Urothelium cell line (cell line): ENCODE measurements at places on chromosomes 6 and 20.

- DNase-seq, result peak; percentile 69
These were observed 10.2 kb downstream of the RPRD1B start for GRCh38 chr20:38043512-38044300.

GRCh38 chr6:15322781-15323536, 77.1 kb downstream of the JARID2 start:
- peak; percentile 56 for DNase-seq

DNA sequence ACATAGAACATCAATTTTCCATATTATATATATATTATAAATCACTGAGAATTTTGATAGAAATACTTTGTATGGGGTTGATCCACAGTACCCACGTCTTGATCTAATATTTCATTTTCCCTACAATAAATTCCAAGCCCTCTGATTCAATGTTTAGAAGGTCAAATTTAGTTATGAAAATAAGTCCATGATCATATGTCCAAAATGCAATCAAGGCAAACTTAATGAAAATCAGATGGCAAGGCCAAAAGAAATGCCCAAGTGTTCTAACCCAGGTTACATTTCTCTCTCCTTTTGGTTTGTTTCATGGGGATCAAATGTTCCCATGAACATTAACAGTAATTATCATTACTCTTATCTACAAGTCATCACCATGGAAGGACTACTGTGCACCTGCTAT, 203.8 kb downstream of the KIF16B start:
- DNase-seq, result no peak

- peak; percentile 53 for DNase-seq
These were observed 125.7 kb upstream of the BTBD3 start for GRCh38 chr20:11791835-11792567.

DNA sequence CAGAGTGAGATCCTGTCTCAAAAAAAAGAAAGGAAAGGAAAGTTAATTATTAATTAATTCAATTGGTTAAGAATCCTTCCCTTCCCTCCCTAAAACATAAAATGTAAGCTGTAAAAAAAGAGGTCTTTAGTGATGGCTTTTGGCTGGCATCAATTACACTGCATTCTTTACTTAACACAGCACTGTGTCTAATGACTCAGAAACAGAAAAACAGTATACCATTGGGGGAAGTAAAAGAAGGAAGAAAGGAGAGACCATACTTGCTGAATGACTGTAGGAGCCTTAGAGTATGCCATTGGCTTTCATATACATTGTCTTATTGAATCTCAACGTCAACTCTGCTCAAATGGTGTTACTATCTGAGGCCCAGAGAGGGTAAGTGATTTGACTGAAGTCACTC, 18.3 kb upstream of the CITED2 start:
- no peak for DNase-seq
